ACHN (cell line): ENCODE measurements at places on chromosomes 11 and 22.

GRCh38 chr11:46407635-46408034, 16.1 kb upstream of the CHRM4 start:
- DNase-seq: no peak

- no peak for DNase-seq
Measured at GRCh38 chr22:22866381-22867111, 21.1 kb upstream of the IGLL5 start.

DNA sequence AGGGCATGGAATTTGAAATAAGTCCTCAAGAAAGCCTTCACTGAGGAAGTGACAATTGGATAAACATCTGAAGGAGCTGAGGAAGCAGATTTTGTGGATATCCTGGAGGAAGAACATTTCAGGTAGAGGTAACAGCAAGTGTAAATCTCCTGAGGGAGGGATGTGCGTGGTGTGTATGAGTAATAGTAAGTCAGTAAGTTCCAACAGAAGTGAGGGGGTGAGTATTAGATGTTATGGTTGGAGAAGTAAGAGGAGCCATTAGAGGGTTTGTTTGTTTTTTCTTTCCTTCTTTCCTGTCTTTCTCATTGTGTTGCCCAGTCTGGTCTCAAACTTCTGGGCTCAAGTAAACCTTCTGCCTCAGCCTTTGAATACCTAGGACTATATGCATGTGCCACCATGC, 29.0 kb downstream of the ANKRD42 start:
- DNase-seq: no peak

DNA sequence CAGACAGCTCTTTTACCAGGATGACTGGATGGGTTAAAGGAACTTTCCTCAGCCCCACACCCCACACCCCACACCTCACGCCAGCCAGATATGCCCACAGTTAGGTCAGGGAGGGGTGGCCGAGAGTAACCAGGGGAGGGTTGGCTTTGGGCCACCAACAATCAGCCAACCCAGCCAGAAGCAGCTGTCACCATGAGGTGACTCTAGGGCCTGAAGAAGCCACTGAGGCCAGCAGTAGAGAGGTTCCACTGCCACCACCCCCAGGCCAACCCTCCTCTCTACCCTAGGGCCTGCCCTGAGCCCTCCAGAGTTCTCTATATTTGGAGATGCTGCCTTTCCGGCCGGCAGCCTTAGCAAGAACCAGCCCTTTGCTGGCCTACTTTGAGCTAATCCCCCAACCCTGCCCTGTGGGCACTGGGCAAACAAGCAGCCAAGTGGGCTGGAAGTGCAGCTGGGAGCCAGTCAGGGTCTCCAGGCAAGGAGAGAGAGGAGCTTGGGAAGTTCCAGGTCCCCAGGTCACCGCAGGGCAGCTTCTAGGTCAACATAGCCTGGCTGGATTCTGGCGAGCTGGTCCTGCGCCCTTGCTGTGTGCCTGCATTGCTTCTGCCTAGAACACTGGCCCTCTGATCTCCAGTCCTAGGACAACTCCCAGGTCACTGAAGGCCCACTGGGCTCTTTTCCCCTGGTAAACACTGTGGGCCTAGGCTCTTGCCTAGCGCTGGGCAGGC, 12.0 kb upstream of the SYT8 start:
- no peak for DNase-seq

DNA sequence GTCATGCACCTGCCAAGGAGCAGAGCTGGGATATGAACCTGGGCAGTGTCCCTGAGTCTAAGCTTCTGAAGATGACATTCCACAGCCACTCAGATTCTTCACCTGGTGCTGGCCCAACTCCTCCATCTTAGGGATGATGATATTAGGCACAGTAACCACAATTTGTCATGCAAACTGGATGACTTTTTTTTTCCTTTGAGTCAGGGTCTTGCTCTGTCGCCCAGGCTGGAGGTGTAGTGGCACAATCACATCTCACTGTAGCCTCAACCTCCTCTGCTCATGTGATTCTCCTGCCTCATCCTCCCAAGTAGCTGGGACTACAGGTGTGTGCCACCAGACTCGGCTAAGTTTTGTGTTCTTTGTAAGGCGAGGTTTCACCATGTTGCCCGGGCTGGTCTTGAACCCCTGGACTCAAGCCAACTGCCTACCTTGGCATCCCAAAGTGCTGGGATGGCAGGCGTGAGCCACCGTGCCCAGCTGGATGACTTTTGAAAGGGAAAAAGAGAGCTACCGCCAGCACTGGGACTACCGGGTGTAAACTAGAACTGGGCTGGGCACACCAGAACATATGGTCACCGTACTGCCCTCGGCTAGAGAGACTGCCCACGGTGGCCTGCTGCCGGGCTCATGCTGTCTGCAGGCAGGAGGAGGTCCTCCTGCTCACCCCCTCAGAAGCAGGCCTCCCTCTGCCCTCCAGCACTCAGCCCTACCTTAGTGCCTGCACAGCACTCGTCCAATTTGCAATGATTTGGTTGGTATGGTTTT, 77.7 kb downstream of the NAT10 start:
- DNase-seq: no peak

DNA sequence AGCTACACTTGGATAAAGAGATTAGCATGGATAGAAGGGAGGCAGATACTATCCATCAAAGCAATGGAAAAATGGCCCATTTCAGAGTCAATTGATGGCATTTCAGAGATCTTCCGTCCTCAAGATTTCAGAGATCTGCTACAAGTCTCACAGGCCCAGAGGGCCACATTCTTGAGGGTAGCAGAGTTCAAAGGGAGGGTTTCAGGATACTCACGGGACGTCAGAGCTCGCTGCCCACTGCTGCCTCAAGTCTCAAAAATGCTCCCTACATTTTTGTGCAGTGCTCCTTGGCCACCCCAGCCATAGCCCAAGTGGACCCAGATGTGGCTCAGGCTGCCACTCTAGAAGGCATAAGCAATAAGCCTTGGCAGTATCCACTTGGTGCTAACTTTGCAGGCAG, 24.9 kb downstream of the RTL6 start:
- DNase-seq: no peak

GRCh38 chr11:72856551-72857345, 42.5 kb downstream of the ATG16L2 start:
- DNase-seq: no peak

GRCh38 chr11:33178443-33179180, 17.3 kb upstream of the CSTF3 start:
- DNase-seq: no peak

DNA sequence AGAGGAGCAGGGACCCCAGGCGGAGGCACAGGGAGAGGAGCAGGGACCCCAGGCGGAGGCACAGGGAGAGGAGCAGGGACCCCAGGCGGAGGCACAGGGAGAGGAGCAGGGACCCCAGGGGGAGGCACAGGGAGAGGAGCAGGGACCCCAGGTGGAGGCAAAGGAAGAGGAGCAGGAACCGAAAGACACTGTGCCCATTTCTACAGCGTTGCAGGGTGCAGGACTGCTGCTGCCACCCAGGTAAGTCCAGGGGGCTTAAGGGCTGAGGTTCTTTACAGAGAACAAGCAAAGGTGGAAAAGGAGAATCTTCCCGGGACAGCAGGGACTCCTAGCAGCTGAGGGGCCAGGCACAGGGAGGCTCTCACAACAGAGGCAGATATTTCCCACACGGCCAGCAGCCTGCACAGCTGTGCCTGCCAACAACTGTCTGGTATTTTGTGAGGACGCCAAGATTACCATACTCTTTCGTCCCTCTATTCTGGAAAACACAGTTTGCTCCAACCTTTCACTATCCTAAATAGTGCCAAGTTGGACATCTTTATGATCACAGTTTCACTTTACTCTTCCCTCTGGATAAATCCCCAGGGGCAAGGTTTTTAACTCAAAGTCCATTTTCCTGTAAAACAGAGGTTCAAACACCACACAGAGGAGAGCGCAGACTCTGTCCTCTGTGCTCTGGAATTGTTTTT, 39.4 kb downstream of the SHANK2 start:
- no peak for DNase-seq

- no peak for DNase-seq
Measured at GRCh38 chr22:35938226-35938625, 90.4 kb downstream of the RBFOX2 start.

GRCh38 chr22:43885319-43885671, 6.5 kb downstream of the PNPLA5 start:
- no peak for DNase-seq

GRCh38 chr22:43849731-43850130, 12.6 kb downstream of the SULT4A1 start:
- DNase-seq: no peak

- DNase-seq: no peak
Measured at GRCh38 chr22:27913162-27913741, 5.8 kb downstream of the PITPNB start.

- no peak for DNase-seq
Measured at GRCh38 chr11:69307871-69308431, 14.0 kb downstream of the MYEOV start.

DNA sequence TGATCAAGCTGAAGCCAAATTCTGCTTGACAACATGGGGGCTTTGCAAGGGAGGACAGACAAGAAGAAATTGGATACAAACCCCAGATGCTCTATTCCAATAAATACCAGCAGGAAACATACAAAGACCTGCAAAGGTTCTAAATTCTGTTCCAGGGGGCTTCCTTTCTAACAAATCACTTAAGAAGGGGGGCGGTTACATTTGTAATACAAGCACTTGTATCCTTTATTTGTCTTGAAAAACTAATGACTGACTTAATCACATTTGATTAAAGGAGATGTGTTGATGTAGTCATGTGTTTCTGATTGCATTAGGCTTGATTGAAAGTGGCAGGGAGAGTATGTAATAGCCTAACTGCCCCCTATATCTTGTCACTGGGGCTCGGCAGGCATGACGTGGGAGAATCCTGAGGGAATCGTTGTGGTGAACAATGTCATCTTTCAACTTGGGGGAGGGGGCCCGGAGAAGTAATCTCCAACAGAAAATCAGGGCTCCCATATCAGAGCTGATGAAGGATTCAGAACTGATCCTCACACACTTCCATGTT, 361.7 kb downstream of the INSC start:
- no peak for DNase-seq

GRCh38 chr11:76676636-76677457, 6.3 kb upstream of the LRRC32 start:
- DNase-seq: no peak

DNA sequence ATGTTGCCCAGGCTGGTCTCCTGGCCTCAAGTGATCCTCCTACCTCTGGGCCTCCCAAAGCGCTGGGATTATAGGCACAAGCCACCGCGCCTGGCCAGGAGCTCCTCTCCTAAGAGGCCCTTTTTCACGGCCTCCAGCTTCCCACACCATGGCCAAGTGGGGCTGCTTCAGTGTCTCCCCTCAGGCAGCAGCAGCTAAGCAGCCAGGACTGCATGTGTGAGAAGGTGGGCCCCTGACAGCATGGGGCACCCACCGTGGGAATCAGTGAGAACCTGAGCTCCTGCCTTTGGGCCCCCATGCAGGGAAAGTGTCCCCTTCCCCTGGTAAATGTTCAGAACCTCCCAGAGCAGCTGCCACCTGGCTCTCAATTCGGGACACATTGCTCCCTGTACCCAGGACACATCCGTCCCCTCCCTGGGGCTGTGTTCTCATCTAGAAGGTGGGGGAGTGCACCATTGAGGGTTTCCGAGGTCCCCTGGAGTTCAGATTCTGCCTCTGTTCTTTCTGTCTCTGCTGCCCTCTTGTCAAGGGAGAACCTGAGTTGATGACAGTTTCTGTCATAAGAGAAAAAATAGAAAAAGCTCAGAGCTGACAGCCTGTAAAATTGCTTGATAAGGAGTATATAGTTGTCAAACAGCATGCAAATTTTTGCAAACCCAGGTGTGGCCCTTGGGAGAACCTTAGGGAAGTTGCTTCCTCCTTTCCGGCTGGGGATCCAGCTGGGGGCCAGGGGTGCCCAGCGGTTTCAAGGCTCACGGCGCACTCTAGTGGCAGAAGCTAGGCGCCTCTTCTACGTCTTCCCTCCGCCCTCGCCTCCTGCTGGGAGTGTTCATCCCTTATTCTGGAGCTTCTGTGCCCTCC, 29.7 kb downstream of the FAM83F start:
- DNase-seq: peak; percentile 62

DNA sequence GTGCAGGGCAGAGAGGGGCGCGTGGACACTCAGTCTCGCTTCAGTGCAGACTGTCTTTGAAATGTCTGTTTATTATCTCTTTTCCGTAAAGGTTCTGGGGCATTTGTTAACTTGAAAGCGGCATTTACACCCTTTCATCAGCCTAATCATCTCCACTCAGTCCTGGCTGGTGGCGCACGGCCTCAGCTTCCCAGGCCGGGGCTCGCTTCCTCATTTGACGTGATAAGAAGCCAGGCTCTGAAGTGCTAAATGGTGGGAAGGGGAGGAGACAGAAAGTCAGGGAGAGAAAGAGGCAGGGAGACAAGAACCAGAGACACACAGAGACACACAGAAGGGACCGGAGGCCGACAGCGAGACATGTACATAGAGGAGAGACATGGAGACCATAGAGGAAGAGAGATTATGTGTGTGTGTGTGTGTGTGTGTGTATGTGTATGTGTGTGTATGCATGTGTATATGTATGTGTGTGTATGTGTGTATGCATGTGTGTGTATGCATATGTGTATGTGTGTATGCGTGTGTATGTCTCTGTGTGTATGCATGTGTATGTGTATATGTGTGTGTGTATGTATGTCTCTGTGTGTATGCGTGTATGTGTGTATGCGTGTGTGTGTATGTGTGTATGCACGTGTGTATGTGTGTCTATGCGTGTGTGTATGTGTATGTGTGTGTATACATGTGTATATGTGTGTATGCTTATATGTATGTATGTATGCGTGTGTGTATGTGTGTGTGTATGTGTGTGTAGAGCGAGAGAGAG, 101.5 kb downstream of the ST3GAL4 start:
- no peak for DNase-seq

DNA sequence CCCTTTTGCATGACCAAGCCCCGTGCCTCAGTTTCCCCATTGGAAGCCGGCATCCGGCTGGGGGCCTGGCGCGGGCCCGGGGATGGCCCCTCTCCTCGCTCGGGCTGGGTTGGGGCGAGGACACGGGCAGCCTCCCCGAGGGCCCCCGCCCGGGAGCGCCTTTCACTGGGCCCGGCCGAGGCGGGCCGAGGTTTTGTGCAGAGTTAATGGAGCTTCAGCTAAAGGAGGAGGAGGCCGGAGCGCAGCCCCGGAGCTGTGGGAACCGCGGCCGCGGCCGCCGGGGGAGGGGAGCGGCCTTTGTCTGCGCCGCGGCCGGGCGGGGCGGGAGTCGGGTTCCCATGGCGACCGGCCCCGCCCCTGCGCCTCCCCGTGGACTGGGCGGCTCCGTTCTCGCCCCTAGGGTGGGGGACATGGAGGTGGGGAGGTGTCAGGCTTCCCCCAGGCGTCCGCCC, 1.4 kb upstream of the MAPK11 start:
- peak; percentile 69 for DNase-seq

DNA sequence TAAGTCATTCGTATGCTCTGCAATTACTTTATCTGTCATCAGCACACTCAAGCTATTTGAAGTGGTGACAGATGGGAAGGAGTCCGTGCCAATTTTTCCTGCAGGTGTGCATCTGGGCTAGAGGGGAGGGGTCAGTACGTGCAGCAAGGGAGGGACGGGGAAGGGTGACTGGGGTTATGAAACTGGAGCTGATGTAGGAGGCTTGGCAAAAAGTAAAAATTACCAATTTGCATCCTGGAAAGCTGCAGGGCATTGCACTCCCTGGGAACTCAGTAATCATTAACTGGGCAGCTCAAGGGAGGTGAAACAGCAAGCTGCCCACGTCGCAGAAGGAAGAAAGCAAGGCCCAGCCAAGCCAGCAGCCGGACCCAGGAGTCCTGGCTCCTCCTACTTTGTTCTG, 87.1 kb upstream of the TMEM45B start:
- peak; percentile 1 for DNase-seq

GRCh38 chr11:119093942-119094815, 7.5 kb downstream of the DPAGT1 start:
- DNase-seq: peak; percentile 30

GRCh38 chr11:57094181-57094935, 87.4 kb upstream of the LRRC55 start:
- no peak for DNase-seq

GRCh38 chr11:19735157-19735908, 22.7 kb downstream of the NAV2 start:
- DNase-seq: no peak
